ENCODE measurements at places on chromosomes 5 and 9.

GRCh38 chr5:41856644-41857491, 13.4 kb downstream of the OXCT1 start:
- peak; percentile 30 for DNase-seq

DNA sequence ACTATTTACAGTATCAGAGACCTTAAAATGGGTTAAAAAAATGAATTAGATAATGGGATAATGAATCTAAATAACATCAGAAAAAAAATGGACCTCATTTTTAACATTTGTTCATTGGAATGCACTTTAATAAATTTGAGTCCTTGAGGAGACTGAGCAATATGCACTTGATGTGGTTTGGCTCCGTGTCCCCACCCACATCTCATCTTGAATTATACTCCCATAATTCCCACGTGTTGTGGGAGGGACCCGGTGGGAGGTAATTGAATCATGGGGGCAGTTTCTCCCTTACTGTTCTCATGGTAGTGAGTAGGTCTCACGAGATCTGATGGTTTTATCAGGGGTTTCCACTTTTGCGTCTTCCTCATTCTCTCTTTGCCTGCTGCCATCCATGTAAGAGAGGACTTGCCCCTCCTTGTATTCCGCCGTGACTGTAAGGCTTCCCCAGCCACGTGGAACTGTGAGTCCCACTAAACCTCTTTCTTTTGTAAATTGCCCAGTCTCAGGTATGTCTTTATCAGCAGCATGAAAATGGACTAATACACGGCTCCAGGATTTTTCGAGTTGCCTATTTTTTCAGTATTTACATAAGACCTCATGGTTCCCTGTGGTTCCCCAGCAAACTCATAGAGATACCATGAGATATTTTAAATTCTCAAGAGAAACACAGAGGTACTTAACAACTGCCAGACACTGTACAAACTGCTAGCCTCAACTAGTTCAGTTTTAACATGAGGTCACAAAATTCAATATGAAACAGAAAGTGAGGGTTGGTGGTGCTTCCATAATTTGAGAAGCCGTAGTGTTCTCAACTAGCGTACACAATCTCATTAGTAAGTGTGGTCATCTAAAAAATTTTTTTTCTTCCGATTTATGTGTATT, 128.3 kb downstream of the TLE1 start:
- no peak for DNase-seq

- no peak for DNase-seq
These were observed 281 bp upstream of the HSD17B4 start for GRCh38 chr5:119452060-119452372.

GRCh38 chr9:122444041-122444733, 33.5 kb downstream of the OR1J1 start:
- DNase-seq, result no peak

- no peak for DNase-seq
These were observed 157.2 kb upstream of the CDH18 start for GRCh38 chr5:20145240-20145639.

DNA sequence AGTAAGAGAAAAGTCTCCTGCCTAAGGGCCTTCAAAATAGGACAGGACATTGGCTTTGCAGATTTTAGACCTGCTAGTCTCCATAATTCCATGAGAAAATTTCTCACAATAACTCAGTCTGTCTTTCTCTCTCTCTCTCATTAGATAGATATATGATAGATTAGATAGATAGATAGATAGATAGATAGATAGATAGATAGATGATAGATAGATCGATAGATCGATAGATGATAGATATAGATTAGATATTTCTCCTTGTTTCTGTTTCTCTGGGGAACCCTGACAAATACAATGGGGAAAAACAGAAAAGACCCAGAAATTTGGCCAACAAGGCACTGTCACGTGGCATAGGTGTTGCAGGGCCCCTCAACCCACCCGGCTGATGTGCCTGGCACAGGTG, 84.4 kb upstream of the ALDH1B1 start:
- DNase-seq, result no peak

- DNase-seq, result no peak
These were observed 22.1 kb downstream of the GOLM1 start for GRCh38 chr9:86077276-86077675.

DNA sequence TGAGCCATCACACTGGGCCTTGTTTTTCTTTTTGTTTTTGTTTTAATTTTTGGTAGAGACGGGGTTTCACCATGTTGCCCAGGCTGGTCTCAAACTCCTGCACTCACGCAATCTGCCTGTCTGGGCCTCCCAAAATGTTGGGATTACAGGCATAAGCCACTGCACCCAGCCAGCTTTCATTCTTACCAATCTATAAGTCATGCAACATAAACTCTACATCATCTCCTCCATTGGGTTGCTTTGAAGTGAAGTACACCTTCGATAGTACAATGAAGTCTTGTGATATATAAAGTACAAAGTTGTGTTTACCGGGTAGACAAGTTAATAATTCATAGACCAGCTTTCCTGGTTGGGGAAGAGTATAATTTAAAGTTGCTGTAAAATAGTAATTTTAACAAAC, 8.8 kb upstream of the CDK7 start:
- no peak for DNase-seq

- DNase-seq, result no peak
These were observed 8.5 kb downstream of the DUSP1 start for GRCh38 chr5:172762214-172763119.

DNA sequence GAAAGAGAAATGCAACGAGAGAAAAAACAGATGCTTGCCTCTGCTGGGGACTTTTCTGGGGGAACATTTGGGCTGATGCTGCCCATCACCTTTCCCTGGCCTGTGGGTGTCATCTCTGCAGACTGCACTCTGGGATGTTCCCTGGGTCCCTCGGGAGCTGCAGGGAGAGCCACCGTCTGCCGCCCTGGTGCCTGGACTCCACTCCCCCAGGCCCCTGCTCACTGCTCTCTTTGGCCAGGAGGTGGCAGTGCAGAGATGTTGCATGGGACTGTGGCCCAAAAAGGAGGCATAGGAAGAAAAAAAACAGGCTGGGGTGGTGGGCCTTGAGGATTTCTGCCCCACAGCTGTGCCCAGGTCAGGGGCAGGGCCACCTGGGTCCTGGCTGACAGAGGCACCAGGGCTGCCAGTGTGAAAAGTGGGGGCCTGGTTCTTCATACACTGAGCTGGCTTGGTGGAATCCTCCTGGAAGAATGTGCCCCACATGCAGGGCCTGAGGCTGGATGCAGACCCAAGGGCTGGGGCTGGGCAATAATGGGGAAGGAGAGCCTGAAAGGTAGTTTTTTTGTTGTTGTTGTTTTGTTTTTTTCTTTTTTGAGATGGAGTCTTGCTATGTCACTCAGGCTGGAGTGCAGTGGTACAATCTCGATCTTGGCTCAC, 353.6 kb downstream of the SLIT3 start:
- no peak for DNase-seq

DNA sequence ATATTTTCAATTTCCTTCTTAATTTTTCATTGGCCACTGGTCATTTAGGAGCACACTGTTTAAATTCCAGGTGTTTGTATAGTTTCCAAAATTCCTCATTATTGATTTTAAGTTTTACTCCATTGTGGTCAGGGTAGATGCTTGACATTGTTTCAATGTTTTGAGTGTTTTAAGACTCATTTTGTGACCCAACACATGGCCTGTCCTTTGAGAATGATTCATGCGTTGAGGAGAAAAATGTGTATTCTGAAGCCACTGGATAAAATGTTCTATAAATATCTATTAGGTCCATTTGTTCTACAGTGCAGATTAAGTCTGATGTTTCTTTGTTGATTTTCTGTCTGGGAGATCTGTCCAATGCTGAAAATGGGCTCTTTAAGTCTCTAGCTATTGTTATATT, 24.4 kb upstream of the FNIP1 start:
- DNase-seq, result no peak

GRCh38 chr5:36040651-36041536, 25.8 kb downstream of the UGT3A2 start:
- DNase-seq, result no peak

DNA sequence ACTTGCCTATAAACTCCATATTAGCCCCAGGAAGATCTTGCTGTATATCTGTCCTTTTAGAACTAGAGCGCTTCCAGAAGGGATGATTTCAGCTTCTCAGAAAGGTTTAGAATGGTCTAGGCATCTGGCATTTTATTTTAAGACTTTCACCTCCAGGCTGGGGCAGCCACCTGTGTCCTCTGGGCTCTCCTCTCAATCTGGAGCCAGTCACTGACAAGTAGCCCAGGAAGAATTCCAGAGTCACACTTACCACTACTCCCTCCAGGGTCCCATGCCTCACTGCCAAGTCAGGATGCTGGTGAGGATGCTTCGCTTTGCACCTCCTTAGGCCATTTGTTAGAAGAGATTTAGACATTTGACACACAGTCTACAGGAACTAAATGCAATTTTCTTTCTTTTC, 20.8 kb downstream of the B4GALT1 start:
- DNase-seq, result no peak

- no peak for DNase-seq
These were observed 17.8 kb downstream of the SLC38A9 start for GRCh38 chr5:55694152-55694830.

GRCh38 chr9:89440548-89440947, 57.4 kb downstream of the SEMA4D start:
- no peak for DNase-seq

DNA sequence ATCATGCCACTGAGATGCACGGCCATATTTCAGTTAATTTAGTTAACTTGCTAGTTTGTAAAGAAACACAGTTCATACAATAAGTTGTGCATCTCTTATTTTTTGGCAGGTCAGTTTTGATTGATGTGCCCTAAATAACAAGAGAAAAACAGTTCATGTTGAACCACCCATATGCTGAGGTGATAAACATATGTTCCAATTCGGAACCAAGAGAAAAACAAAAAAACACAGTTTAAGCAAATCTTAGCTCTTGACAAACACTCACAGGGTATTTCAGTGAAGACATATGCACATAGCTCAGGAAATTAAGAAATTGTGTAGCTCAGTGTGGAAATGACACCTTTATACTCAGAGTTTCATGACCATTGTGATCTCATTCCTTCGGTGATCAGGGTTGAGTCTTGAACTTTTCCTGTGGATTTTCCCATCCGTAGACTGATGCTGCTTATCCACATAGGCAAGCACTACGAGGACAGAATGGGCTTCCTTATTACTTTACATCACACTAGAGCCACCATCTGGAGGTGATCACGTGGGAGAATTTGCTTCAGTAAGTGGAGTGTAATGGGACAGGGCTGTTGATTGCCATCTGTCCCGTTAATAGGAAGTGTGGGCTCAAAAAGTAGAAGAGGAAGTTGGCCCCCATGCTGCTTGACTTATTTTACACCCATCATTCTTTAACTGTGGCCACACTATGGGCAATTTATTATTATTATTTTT, 773.0 kb downstream of the MTRR start:
- DNase-seq, result no peak

- no peak for DNase-seq
These were observed 1.2 kb upstream of the GARIN3 start for GRCh38 chr5:157167214-157167621.

DNA sequence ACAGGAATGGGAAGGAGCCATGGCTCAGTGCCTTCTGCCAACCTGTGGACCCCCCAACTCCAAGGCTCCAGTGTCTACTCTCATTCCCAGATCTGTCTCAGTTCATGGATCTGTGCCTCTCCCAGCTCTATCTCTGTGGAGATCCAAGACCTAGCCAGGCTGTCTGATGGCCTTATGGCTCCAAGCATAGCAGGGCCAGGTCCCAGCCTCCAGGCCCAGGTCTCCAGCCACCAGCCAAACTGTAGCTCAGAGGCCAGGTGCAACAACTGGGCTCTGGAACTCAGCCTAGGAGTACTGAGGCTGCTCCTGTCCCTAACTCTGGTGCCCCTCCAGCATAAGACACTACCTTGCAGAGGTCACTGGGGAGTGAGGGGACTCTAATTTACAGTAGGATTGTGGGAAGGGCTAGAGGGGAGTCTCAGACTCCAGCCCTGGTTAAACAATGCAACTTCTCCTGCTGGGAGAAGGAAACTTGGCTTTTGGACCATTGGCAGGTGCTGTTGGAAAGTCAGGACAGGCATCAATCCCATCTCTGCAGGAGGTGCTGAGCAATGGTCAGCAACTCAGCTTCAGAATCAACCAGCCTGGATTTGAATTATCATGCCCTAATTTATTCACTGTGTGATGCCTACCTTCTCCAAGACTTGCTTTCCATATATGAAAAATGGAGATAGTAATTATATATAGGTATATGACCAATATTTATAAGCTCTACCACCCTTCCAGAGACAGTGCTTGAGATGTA, 63.0 kb downstream of the PCDH1 start:
- no peak for DNase-seq

- no peak for DNase-seq
These were observed 9.6 kb downstream of the PRRT1B start for GRCh38 chr9:131554843-131555351.

- no peak for DNase-seq
These were observed 233.7 kb upstream of the IL12B start for GRCh38 chr5:159564031-159564430.

- no peak for DNase-seq
These were observed 18.0 kb downstream of the MTRR start for GRCh38 chr5:7886849-7887475.

GRCh38 chr9:21121595-21122251, 19.9 kb downstream of the IFNW1 start:
- DNase-seq, result no peak

GRCh38 chr5:110925398-110925797, 146.1 kb upstream of the TSLP start:
- DNase-seq, result no peak

DNA sequence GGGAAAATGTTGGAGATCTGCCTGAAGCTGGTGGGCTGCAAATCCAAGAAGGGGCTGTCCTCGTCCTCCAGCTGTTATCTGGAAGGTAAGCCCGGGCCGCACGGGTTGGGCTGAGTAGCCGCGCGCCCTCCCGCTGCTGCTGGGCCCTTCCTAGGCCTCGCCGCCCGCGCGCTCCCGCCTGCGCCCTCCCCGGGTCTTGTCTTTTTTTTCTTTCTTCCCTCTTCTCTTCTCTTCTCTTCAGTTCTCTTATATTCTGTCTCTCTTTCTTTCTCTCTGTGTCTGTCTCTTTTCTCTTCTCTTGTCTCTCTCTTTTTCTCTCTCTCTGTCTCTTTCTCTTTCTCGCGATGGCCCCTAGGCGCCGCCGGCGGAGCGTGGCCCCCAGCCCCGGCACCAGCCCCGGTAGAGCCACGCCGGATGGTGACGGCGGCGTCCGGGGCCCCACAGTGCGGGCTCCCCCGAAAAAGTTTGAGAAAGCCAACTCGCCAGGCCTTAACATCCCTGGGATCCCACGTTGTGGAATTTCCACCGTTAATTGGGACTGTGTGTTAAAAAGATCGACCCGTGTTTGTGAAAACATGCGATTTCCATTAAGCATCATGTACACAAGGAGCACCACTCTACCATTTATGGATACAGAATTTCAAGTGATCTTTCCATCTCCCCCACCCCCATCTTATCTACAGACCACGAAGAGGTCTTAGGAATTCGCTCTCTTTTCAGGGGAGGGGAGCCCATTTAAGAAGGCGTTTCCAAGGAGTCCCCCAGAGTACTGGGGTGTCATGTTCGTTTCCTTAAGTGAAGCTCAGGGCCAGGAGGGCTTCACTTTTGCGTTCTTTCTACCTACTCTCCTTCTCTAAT, 616 bp downstream of the ABL1 start:
- DNase-seq, result no peak

DNA sequence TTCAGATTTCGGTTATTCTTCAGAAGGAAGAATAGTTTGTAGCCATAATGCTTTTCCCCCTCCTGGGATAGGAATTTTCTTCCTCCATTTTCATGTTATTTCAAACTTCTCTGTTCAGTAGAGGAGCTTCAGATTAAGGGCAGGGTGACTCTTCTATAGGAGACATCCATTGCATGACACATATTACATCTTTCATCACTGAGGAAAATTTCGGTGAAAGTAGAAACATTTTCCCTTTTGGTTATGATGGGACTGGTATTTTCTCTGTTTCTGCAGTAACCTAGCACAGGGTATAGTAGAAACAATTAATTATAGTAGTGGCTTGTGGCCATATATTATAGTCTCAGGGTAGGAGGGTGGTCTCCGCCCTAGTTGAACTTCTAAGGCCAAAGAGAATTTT, 1.1 kb downstream of the IPO11 start:
- no peak for DNase-seq
